ENCODE measurements at places on chromosomes 11 and 22.

DNA sequence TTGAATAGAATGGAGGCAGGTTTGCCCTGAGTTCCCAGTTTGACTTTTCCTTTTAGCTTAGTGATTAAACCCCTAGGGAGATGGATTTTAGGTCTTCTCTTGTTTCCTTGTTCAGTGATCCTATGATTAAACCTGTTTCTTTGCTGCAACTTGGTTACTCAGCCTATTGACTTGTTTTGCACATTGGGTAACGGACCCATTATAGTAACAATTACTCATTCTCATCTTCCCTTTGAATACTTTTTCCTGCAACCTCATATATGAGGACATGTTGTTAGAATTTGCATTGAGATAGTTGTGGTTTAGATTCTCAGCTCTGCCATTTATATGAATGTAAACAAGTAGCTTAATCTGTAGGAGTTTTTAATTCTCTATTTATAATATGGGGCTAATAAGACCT lies 489.2 kb upstream of the CNTN5 start:
- no peak for DNase-seq

DNA sequence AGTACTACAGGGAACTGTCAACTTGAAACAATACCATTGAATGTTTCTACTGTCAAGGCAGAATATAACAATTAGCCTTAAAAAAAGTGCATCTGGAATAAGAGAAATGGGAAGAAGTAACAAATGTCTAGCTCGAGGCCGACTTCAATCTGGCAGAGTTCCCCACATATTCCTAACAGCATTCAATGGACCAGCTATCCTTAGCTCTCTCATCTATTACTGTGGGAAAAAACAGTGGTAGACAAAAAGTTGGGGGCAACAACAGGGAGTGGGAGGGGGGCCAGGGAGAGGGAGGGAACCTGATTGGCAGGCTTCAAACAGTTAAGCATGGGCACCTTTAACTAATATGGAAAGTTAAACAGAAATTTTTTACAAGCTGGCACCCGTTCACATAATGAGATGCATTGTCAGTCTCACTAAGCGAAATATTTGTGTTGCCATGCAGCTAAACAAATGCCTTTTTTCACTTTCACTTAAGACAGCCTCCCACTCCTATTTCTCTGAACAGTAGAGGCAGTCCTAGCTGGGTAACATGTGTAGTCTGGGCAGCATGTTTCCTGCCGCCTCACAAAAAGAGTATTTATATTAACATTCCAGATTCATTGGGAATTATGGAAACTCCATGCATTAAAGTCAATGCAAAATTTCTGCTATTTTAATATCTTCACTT lies 62.2 kb upstream of the SOX6 start:
- no peak for DNase-seq

GRCh38 chr22:36470994-36471331 lies 10.5 kb downstream of the TXN2 start:
- no peak for DNase-seq

DNA sequence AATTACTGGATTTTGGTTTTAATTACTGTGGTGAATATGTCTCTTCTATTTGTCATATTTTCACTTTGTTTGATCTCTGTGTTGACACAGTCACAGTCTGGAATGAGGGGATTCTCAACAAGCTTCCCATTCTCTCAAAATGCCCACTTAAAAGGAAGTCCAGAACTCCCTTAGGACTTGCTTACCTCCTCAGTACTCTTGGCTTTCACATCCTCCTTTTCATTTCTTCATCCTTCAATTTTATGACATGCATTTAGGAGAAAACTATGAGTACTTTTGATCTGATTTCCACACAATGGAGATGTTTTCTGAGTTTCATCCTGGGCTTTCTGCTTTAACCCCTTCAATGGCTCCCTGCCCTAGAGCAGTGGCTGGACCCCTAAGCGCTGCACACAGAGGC lies 49.3 kb upstream of the FLI1 start:
- DNase-seq: no peak

- DNase-seq: no peak
Observed at GRCh38 chr22:17106161-17106784, 14.9 kb downstream of the TMEM121B start.

- no peak for DNase-seq
Observed at GRCh38 chr11:11163236-11163635, 189.8 kb downstream of the CSNK2A3 start.

DNA sequence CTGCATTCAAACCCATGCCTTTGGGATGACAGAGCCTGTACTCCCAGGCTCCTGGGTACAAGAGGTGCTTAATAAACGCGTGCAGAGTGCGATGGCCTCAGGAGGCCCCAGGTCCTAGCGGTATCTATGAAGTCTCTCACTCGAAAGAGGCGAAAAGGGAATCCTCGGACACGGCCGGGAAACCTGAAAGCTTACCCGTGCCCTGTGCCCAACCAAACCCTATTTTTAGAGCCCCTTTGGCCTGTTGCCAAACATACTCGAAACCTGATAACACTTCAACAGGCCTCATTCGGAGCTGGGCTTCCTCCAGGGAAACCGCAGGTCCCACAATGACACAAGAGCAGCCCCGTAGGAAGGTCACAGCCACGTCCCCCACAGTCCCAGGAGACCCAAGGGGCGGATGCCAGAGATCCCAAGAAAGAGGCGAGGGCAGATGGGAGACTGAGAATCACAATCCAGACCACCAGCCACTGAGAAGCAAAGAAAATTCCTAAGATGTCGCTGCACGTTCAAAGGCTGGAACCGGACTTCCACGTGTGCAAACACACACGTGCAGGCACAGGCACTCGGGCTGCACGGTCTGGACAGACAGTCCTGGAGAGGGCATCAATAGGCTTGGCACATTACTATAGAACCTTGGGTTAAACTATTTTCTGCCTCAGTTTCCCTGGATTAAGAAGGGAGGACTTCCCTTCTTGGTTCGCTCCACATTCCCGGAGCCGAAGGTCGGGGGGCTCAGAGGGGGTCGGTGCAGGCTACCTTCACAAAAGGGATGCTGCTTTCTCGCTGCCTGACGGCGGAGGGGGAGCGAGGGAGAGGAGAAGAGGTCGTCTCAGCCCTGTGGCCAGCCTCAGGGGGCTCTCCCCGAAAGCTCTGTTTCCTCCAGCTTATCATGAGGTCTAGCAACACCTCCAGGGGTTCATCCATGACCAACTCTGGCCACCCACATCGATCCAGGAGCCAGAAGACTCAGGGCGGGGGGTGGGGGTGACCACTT lies 8.2 kb downstream of the PDGFB start:
- no peak for DNase-seq

- DNase-seq: no peak
Observed at GRCh38 chr11:108239076-108239475, 16.2 kb downstream of the ATM start.

- DNase-seq: no peak
Observed at GRCh38 chr22:20951932-20952380, 15.1 kb upstream of the AIFM3 start.

DNA sequence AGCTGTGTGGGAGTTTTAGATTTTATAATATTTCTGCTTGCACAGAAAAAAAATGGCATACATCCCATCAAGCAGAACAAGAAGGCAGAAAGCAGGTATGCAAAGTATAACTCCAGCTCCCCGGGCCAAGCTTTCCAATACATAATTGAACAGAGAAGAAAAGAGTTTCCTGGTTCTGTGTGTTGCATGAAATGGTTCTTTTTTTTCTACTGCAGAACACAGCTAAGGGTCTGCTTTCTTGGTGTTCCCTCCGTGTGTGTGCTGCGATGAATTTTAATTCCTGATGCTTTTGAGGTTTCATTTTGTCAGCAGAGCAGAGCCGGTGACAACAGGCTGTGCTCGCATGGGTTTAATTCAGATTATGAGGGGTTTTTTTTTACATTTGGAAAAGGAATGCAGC lies 70.7 kb upstream of the TTC12 start:
- DNase-seq: no peak

DNA sequence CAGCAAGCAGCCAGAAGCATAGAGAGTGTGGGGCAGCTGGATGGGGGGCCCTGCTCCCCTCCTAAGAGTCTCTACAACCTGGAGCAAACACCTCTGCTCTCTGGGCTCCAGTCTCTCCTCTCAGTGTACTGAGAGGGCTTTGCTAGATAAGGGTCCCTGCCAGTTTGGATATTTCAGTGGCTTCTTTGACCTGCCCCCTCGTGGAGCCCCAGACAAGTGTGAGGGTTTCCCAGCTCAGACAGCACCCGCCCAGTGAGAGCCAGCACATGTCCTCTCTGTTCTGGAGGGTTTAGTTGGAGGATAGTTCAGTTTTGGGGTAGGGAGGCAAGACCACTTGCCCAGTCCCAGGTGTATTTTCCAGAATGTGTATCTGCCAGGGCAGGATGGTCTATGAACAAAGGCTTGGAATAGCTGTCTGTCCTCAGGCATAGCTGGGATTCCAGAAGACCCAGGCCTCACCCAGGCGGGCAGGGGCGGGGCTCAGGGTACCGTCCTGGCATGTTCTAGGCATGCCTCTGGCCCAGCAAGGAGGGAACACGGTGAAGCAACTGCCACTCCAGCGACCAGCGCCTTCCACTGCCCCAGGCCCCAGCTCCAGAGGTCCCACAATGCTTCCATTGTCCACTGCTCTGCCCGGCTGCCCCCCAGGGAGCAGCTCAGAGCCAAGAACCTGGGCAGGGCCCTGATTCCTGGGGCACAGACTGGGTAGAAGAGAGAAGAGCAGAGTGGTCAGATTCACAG lies 7.5 kb upstream of the MICALL1 start:
- no peak for DNase-seq

- DNase-seq: no peak
Observed at GRCh38 chr11:128346804-128347203, 240.6 kb downstream of the ETS1 start.
